ENCODE measurements at places on chromosomes 16 and 17. TPM values are rescaled to one million over a fixed set of nuclear protein-coding genes. Genes with fewer than 3 reads are reported as not detected.
A peak's percentile ranks its signal among the peaks of the same experiment; 100 is the strongest.

DNA sequence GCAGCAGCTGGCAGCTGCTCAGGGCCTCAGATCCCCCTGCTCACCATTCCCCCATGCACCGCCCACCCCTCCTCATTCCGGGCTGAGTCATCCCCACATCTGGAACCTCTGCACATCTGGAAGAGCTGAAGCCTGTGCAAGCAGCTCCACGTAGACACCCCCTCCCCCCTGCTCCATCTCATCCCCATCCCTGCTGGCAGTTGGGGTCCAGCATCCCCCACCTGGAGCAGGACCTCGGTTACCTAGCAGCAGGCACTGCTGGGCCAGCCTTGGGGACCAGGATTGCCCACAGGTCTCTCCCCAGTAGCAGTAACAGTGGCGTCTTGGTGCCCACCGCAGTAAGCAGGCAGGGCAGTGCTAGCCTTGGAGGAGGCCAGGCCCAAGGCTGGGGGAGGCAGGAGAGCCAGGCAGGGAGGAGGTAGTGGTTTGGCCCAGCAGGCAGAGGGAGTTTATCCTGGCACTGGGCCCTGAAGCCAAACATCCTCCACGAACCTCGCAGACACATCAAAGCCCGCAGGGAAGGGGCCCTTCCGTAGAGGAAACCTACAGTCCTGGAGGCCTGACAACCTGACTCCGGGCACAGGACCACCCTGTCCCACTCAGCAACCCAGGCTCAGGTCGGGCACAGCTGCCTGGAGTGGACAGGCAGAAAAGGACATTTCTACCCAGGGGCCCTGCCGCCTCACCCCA lies 7.7 kb upstream of the TMEM92 start:
- peak; percentile 35 for DNase-seq

DNA sequence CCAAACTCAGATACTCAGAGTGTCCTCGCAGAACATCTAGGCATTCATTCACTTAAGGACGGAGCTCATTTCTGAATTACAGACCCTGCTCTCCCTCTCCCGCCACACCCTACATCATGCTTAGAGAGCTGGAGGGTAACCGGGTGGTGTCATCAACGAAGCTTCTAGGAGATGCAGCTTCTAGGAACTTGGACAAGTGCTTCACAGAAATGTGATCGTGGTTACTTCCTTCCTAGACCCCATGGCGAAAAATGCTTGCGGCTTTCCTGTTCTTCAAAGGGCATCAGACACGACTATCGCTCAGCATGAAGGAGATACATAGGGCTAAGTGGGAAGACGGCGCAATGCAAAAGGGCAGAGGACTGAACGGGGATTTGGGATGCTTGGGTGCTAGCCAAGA lies 126.8 kb downstream of the ZFHX3 start:
- DNase-seq, result no peak

DNA sequence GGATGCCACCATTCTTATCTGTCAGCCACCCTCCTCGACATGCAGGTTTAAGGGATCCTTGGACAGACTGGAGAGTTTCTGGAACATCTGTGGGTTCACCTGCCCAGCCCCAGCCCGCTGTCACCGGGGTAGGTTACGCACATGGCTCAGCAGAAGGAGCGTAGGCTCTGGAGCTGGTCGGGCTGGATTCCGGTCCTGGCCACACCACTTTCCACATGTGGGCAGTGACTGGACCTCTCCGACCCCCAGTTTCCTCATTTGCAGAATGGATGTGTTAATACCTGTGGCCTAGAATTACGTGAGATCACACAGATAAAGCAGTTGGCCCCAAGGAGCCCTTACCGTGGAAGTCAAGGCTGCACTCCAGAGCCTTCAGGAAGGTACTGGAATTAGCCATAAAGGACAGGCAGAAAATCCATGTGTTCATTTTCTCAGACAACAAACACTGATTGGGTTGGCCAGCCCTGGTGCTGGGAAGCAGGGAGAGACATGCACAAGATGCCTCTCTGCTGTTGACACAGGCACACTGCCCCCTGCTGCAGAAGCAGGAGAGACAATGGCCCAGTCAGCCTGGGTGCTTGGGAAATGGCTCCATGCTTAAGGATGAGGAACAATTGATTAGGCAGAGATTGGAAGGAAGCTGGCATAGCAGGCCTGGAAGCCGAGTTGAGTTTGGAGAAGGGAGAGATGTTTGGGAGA lies 58.8 kb downstream of the SF3B3 start:
- no peak for DNase-seq

GRCh38 chr16:87309620-87310525 lies 7.3 kb downstream of the C16orf95 start:
- DNase-seq, result no peak

DNA sequence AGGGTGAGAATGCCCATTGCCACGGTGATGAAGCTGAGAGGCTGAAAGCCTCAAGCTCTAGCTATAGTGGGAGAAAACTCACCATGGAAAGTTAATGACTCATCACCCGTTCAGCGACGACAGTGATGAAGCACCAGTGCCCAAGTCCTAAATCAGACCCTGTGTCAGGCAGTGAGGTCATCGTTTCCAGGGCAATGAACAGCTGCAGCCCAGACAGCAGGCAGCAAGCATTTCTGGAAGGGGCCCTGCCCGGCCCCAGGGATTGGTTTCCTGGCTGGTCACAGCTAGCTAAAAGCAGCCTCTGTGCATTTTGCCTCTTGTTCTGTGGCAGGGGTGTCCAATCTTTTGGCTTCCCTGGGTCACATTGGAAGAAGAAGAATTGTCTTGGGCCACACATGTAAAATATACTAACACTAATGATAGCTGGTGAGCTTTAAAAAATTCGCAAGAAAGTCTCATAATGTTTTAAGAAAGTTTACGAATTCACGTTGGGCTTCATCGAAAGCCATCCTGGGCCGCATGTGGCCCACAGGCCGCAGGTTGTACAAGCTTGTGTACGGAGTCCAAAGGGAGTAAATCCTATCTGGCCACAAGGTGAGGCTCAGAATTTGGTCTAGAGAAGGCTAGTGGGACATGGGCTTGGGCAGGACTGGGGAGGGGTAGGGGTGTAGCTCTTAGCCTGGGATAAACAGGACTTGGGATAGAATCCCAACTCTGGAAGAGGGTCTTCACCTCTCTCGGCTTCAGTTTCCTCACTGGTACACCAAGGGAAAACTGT lies 40.6 kb downstream of the MIS12 start:
- DNase-seq, result peak; percentile 51

GRCh38 chr17:14298221-14298946 lies 2.5 kb upstream of the HS3ST3B1 start:
- DNase-seq, result no peak

SSTR5 gene
- polyA plus RNA-seq, result 0.39 TPM

DNA sequence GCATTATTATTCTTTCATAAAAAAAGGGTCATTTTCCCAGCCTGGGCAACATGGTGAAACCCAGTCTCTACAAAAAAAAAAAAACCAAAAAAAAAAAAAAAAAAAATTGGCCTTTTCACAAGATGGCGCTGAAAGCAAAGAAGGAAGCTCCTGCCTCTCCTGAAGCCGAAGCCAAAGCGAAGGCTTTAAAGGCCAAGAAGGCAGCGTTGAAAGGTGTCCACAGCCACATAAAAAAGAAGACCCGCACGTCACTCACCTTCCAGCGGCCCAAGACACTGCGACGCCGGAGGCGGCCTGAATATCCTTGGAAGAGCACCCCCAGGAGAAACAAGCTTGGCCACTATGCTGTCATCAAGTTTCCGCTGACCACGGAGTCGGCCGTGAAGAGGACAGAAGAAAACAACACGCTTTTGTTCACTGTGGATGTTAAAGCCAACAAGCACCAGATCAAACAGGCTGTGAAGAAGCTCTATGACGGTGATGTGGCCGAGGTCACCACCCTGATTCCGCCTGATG lies 4.9 kb upstream of the PGAP6 start:
- DNase-seq, result no peak

All from heart right ventricle (tissue), 16 donors.